Liver (tissue), 10 donors: ENCODE measurements at places on chromosomes 3 and 15.

- no peak for DNase-seq
Observed at GRCh38 chr3:36317915-36318314, 62.4 kb upstream of the STAC start.

DNA sequence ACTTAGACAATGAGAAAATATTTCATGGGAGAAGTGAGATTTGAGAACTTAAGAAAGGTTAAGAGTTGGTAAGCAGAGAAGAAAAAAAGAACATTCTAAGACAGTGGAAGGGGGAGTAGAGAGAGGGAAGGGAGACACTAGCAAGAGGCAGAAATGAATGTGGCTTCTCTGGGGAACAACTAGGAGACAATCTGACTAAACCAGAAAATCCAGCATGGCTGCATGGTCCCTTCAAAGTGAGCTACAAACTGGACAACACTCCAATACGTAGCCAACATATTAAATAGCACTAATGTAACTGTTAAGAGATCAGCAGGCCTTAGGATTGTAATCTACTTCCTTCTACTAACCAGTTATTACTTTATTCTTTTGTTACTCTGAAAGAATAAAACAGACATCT lies 89.7 kb downstream of the NR1I2 start:
- no peak for DNase-seq

GRCh38 chr3:168598250-168598649 lies 502.5 kb upstream of the GOLIM4 start:
- no peak for DNase-seq

DNA sequence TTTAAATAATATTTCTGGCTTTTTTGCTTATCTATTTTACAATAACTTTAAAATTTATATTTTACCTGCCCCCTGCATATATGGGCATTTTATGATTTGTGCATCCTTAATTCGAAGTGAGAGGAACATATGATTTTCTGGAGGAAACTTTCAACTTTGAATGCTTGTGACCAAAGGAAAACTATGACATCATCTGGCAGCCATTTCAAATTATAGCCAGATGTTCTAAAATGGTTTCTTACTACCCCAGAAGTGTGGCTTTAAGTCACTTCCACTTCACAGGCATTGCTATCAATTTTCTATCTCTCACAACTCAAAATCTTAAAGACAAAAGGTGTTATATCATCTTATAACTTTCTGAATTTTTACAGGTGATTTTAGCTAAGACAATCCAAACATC lies 508.8 kb downstream of the RBMS3 start:
- no peak for DNase-seq

GRCh38 chr3:4883011-4883410 lies 96.2 kb upstream of the BHLHE40 start:
- DNase-seq, result no peak

GRCh38 chr3:108486941-108487340 lies 23.5 kb downstream of the MYH15 start:
- DNase-seq, result no peak

GRCh38 chr3:30440880-30441279 lies 165.5 kb upstream of the TGFBR2 start:
- no peak for DNase-seq

- DNase-seq, result no peak
Observed at GRCh38 chr15:66948294-66948693, 117.1 kb upstream of the SMAD3 start.

- no peak for DNase-seq
Observed at GRCh38 chr3:129564981-129565644, 22.1 kb downstream of the H1-8 start.

- no peak for DNase-seq
Observed at GRCh38 chr3:184598574-184598927, 37.0 kb downstream of the EPHB3 start.

DNA sequence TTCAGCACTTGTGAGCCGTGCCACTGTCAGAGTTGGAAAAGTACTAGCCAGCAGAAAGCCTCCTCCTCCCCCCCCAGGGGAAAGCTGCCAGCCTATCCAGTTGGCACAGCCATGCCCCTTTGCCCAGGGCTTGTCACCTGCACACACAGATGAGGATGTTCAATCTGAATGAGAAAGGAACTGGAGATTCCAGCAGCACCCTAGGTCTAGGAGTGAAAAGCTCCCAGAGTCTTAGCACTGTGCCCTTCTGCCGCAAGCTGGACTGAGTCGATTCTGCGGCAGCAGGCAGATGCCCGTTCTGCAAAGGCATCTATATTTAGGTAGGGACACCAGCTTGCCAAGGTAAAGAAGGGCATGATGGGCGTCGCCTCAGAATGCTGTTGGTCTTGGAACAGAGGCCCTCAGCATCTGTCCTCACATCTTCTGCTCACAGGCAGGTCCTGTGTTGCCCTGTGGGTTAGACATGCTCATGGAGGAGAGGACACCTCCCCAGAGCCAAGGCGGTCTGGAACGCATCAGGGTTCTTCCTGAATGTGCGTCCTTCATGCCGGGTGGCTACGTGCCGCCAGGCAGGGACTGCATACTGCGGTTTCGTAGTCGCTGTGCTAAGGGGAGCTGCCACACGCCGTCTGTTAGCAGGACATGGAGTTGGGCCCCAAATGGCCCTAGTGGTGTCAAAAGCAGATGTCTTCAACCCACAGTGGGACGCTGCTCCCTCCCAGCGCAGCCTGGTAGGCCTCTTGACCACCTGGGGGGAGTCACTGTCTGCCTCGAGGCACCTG lies 109.5 kb downstream of the VGLL4 start:
- DNase-seq, result no peak

DNA sequence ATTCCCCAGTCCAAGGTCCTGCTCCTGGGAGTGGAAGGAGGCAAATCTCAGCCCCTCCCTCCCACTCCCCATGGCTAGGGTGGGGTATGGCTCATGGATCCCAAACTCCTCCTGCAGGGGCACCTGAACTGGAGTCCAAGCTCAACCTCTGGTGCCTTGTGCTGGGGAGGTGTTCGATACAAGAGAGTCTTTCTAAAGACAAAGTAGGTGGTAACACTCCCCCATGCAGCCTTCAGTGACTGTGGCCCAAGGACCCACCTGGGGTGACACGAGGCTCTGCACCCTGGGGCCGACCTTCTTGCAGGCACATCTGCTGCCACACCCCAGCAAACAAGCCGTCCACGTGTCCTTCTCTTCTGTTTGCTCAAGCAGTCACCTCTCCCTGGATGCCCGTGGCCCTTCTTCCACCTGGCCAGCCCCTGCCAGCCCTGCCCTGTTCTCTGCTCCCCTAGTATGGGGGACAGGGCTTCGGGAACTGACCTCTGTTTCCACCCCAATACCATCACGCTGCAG lies 36.7 kb upstream of the SLC6A11 start:
- no peak for DNase-seq
